Stimulated activated CD4-positive, alpha-beta T cell treated with anti-CD3 and anti-CD28 coated beads, Interleukin-1b, Interleukin-23, amount 100 ng/mL, for 1 hour (primary cell): ENCODE measurements at places on chromosomes 2 and 18.

DNA sequence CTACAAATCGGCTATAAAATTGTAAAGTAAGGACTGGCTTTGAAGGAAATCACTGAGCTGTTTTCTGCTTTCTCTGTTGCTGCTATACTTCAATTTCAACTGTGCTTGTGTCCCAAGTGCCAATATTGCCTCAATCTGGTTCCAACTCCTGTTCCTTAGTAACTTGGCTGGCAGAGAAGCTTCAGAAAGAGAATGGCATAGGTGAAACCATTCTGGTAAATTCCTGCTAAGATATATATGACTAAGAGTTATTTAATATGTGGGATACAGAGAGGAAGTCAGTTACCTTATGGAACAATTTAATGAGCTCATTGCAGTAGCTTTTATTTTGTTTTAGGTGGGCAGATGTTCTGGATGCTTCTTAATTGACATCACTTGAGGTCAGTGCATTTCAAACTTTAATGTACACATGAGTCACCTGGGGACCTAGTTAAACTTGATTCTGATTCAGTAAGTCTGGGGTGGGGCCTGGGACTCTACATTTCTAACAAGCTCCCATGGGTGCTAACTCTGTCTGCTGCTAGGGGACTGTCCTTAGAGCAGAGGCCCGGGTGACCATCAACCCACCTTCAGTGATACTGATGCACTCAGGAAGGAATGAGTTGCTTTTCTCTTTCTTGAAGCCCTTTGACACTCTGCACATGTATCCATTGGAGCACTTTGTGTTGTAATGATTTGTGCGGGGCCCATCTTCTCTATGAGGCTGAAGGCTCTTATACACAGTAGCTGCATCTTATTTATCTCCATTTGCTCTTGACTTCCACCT, 47.6 kb downstream of the LIPG start:
- DNase-seq, result no peak

DNA sequence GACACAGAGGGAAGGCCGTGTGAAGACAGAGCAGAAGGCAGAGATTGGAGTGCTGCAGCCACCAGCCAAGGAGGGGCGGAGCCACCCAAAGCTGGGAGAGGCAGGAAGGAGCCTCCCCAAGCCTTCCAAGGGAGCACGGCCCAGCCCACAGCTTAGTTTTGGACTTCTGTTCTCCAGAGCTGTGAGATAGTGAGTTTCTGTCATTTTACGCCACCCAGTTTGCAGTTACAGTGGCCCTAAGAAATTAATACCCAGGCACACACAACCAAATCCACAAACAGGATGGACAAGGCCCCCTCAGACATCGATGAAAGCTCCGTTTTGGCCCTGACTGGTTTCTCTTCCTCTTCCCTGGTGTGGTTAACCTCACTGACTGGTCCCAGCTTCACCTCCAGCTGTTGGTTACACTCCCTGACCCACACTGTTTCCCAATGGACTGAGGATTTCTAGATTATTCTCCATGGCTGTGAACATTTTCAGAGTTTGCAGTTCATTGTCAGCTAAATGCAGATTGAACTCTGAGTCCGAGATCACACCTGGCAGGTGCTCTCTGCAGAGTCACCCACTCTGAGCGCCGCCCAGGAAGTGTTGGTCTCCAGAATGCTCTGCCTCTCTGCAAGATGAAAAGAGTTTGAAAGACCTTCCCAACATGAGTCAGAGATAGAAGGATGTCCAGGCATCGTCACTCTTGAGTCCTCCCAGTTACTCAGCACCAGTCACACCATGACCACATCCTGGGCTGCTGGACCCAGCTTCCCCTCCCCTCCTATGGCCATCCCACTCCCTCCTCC, 100.2 kb downstream of the TWIST2 start:
- DNase-seq, result no peak

GRCh38 chr2:217667512-217667911, 335.3 kb downstream of the TNS1 start:
- DNase-seq, result no peak

DNA sequence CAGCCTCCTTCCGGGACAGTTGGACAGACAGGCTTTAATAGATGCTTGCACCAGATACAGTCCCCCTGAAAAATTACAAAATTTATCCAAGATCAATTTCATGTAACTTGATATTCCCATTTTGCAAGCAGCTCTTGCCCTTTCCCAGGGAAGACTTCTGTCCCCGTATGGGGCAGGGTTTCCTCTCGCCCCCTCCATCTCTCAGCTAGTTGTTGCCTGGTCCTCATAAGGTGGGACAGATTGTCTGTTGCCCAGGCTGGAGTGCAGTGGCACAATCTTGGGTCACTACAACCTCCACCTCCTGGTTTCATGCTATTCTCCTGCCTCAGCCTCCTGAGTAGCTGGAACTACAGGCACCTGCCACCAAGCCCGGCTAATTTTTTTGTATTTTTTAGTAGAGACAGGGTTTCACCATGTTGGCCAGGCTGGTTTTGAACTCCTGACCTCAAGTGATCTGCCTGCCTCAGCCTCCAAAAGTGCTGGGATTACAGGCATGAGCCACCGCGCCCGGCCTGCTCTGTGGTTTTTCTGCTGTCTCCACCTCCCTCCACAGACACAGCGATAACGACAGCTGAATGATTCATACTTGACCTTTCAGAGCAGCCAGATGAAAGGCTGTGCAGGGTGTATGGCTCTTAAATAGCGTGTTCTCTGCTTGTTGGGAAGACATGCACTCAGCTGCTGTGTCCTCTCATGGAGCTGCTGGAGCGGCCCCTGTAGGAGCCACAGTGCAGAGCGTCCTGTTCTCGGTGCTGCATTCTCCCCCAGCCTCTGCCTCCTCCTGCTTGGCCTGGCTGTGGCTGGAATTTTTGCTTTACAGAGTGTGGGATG, 61.4 kb downstream of the TTC39C start:
- peak; percentile 41 for DNase-seq

GRCh38 chr2:129914538-129915302, 64.7 kb upstream of the RAB6C start:
- DNase-seq, result no peak

DNA sequence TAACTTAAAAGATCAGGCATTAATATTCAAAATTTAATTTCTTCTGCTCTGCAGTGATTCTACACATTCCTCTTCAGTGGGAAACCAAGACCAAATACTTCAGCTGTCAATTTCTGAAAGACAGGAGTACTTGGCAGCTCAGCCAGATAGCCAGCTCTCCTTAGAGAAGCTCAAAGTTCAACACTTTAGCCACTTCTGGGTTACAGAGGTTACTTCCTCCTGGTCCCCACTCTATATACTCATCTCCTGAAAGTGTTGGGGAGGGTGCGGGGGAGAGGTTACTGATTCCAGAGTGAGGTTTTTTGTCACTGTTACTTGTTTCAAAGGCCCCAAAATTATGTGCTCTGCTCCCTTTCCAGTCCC, 4.1 kb downstream of the CYTIP start:
- no peak for DNase-seq

DNA sequence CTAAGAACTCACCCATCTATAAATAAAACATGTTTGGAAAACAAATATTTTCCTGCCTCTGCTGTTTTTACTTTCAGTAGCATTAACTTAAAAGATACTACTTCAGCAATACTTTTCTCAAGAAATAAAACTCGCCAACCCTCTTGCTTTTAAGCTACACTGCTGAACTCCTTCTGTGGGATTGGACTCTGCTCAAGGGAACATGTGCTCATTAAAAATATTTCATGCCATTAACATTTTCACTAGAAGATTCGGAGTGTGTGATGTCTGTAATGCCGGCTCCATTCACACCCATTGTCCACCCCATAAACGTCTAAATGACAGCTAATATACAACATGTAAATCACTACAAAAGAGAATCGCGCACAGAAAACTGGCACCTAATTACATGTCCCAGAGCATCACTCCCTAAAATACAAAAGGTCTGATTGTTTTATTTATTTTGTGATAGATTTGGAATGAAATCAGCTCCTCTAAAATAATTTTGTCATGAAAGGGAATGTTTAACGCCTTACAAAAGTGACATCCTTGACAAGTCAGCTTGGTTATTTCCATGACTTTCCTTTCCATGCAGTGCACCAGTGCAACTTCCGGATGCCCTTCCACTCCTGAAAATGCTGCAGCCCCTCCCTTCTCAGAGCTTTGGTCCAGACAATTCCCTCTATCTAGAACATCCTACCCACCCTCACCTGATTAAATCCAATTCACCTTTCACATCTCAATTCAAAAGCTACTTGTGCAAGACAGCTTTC, 73.1 kb downstream of the ANKRD44 start:
- no peak for DNase-seq

DNA sequence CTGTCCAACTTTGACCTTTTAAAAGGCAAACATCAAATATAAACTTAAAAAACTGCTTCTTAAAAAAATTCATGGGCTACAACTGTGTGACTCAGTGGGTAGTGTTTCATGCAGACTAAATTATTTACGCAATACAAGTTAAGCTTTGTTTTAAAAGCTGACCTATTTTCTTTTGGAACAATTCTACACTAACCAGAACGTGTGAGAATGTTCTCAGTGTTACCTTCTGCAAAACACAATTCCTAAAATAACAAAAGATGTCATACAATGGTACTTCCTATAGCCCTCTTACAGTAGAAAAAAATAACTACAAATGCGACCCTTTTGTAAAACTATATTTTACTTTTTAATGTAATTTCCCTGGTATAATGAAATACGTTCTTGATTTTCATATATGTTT, 793.8 kb upstream of the FSHR start:
- no peak for DNase-seq

DNA sequence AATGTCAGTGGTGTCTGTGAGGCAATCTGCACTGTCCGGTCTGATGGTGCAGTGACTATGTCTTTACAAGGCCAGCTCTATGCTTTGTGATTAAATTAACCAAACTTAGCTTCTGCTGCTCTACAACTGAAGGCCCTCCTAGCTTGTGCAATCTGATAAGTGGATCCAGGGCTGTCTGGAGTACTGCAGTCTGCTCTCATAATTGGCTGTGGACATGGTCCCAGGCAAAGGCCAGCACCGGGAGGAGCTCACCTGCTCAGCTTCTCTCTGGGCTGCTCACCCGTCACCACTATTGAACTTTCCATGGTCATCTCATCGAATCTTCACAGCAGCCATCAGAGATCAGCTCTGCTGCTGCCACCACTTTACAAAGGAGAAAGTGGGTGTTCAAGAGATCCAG, 13.0 kb upstream of the APCDD1 start:
- no peak for DNase-seq

GRCh38 chr2:112001136-112001715, 53.8 kb upstream of the TMEM87B start:
- DNase-seq, result no peak

DNA sequence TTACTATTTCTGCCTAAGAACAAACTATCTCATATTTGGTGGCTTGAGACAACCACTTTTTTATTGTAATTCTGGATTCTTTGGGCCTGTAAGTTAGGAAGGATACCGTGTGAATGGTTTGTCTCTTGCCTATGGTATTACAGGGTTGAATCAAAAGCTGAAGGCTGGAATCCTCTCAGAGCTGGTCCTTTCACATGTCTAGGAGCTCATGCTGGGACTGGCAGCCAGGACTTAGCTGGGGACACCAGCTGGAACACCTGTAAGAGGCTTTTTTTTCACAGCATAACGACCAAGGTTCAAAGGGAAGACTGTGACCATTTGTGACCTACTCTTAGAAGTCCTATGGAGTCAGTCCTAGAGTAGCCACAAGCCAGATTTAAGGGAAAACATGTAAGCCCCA, 226.3 kb downstream of the ZNF804A start:
- DNase-seq, result no peak

- DNase-seq, result no peak
Measured at GRCh38 chr2:8684540-8684877, 2.7 kb downstream of the ID2 start.

DNA sequence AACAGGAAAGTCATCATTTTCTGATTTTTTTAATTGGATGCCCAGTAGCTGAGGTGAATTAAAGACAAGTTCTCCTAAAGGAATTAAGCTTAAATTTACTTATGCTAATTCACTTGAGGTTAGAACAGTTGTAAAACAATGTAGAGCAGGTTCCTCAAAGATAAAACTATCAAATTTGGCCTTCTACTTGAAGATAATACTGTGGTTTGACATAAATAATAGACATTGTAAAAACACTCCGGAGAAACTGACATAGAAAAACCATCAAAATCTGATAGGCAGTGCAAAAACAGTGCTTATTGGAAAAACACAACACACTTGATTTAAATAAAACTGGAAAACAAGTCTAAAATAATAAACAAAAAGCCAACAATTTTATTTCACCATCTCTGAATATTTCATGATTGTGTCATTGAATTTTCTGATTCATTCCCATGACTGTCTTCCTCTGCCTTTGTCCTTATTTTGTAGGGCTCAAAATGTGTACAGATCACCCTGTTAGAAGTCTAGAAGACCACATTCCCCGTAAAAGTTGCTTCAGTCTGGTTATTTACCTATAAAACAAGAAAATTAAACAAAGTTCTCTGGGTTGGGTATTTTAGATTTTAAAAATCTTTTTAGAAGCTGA, 28.3 kb upstream of the SLC40A1 start:
- DNase-seq, result no peak

- DNase-seq, result no peak
Measured at GRCh38 chr18:35713545-35713944, 132.0 kb downstream of the GALNT1 start.

DNA sequence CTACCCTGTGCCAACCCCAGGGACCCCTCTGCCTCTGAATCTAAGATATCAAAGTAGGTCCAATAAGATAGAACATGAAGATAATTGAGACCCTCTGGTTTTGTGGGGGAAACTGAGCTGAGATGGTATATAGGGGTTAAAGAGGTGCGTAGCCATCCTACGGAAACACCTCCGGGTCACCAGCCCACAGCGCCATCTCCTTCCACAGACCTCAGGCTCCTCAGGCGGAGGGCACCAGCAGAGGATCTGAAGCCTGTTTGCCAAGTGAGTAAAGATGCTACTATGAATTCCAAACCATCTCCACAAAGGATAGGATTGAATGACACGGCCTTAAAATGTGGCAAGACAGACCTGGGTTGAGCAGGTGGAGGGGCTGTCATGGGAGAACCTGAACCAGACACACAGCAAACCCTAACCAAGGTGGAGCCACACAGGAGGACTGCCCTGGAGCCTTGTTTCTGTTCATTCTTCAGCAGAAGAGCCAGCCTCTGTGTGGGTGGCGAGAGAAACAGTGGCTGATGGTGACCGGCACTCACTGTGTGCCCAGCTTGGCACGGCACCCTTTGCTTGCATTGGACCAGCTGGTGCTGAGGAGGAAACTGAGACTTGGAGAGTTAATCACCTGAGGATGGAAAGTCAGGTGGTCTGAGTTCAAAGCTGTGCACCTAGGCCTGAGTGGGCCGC, 10.2 kb downstream of the GBX2 start:
- no peak for DNase-seq

GRCh38 chr2:199985625-199986207, 30.3 kb downstream of the MAIP1 start:
- DNase-seq, result peak; percentile 16

GRCh38 chr2:28997237-28997846, 16.2 kb downstream of the TOGARAM2 start:
- no peak for DNase-seq

DNA sequence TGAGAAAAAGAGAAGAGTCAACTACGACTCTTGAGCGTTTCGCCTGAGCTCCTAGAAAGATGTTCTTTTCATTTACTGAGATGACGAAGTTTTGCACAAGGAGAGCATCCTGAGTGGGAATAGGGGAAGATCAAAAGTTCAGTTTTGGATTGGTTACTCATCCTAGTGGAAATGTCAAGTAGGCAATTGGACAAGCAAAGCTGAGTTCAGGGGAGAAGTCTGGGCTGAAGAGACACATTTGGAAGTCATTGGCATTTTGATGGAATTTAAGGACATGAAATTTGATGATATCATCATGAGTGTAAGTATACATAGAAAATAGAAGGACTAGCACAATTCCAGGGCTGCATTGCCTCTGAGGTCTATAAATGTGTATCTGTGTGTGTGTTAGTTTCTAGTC, 416.6 kb downstream of the RAD51AP2 start:
- DNase-seq, result no peak

GRCh38 chr2:38462121-38462661, 85.1 kb upstream of the ATL2 start:
- no peak for DNase-seq
